ENCODE measurements at places on chromosomes 1 and 21.
A peak's percentile ranks its signal among the peaks of the same experiment; 100 is the strongest.

- DNase-seq: no peak
Observed at GRCh38 chr1:11898831-11899467, 27.3 kb downstream of the KIAA2013 start.

GRCh38 chr1:170840371-170840770, 95.0 kb upstream of the MROH9 start:
- DNase-seq: no peak

DNA sequence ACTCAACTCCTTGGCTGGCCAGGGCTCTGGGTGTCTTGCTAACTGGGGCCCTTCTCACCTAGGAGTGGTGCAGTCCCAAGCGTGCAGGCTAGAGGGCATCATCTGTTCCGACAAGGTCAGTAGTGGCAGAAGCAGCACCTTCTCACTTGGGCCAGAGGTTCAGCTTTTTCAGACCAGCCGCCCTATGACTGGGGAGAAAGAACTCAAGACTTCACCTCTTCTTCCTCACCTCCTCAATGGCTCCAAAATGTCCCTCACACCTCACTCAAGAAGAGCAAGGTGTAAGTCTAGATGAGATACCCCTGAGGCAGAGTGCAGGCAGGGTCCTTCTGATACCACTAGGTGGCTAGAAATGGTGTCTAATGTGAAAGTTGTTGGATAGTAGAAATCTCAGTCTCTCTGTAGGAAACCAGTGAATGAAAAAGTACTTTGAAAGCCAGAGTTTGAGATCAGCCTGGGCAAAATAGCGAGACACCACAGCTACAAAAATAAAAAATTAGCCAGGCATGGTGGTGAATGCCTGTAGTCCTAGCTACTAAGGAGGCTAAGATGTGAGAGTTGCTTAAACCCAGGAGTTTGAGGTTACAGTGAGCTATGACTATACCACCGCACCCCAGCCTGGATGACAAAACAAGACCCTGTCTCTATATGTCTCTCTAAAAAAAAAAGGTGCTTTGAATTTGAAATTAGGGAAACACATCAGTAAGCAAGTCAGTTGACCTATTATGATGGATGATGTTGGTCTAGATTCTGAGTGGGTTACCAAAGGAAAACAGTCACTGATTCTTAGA, 8.6 kb upstream of the IL20 start:
- DNase-seq: peak; percentile 16

DNA sequence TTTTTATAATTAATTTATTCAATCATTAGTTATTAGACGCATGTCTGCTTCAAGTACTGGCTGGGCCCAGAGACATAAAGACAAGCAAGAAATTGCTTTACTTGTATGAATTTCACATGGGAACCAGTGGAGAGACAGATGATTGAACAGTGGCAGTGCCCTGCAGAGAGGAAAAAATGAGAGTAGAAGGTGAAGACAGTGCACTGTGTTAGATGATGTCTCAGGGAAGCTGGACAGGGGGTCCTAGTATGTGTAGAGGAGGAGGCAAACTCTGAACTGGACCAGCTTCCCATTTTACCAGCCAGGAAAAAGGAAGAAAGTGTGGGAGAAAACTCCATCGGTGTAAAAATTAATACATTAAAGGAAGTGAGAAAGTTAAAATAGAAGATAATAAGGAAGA, 126.0 kb downstream of the BACH1 start:
- DNase-seq: no peak

GRCh38 chr1:82837766-82838465, 1037.2 kb downstream of the ADGRL2 start:
- DNase-seq: no peak

GRCh38 chr1:67987046-67987799, 63.2 kb downstream of the DIRAS3 start:
- DNase-seq: no peak

- no peak for DNase-seq
Observed at GRCh38 chr1:230781594-230781993, 34.4 kb downstream of the CAPN9 start.

DNA sequence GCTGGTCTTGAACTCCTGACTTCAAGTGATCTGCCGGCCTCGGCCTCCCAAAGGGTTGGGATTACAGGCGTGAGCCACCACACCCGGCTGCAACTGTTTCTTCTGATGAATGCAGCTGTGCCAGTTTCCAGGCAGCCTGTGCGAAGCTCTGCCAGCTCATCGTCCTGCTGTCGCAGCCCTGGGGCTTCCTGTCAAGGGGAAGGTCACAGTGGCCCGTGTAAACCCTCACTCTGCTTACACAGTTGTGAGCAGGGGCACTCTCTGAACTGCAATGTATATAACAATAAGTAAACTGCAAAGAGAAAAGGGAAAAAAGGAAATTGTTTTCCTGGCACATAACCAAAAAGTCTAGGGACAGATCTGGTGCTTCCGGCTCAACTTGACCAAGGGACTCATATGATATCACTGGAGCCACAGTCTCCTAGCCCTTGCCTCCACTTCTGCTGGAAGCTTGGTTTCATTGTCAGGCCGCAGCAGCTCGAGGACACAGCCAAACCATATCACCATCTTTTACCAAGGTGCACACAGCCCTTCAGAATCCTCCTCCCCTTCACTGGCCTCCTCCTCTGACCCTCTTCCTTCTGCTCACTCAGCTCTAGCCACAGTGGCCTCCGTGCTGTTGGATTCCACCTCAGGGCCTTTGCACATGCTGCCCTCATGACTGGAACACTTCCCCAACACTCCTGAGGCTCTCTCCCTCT, 22.8 kb upstream of the LBR start:
- no peak for DNase-seq

GRCh38 chr1:71796006-71796405, 486.3 kb downstream of the NEGR1 start:
- DNase-seq: no peak

GRCh38 chr21:41877901-41878830, 978 bp downstream of the PRDM15 start:
- DNase-seq: peak; percentile 57

GRCh38 chr1:9086045-9086444, 16.6 kb upstream of the SLC2A5 start:
- DNase-seq: no peak

- DNase-seq: no peak
Observed at GRCh38 chr1:25003457-25004190, 73.5 kb upstream of the RUNX3 start.

GRCh38 chr1:91570120-91570448, 69.4 kb downstream of the CDC7 start:
- no peak for DNase-seq

DNA sequence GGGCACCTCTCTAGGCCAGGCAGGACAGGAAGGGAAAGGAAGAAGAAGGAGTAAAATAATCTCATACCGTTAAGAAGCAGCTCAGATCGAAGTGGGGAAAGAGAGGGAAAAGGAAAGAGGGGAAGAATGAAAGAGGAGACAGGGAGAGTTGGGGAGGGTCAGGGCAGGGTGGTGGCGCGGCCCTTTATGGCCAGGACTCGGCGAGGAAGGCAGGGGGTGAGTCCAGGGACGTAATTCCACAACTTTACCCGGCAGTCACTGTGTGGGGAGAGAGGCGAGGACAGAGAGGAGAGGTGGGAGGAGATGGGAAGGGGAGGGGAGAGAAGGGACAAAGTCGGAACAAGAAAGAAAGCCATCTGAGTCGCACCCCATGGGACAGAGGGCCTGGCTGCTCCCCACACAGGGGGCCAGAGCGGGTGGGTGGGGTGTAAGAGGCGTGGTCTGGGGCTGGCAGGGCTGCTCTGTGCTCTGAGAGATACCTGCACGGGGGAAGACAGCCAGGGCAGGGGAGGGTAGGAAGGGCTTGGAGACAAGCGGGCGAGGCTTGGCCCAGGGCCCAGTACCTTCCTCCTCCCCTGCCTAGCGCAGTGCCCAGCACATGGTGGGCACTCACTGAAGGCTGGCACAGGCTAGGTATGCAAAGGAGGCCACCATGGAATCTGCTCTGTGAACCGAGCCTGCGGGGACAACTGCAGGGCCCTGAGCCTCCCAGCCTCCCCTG, 49.4 kb downstream of the KIF21B start:
- no peak for DNase-seq

- DNase-seq: no peak
Observed at GRCh38 chr1:88175120-88175630, 508.9 kb upstream of the PKN2 start.

GRCh38 chr1:43586136-43586731, 55.6 kb downstream of the PTPRF start:
- DNase-seq: no peak

DNA sequence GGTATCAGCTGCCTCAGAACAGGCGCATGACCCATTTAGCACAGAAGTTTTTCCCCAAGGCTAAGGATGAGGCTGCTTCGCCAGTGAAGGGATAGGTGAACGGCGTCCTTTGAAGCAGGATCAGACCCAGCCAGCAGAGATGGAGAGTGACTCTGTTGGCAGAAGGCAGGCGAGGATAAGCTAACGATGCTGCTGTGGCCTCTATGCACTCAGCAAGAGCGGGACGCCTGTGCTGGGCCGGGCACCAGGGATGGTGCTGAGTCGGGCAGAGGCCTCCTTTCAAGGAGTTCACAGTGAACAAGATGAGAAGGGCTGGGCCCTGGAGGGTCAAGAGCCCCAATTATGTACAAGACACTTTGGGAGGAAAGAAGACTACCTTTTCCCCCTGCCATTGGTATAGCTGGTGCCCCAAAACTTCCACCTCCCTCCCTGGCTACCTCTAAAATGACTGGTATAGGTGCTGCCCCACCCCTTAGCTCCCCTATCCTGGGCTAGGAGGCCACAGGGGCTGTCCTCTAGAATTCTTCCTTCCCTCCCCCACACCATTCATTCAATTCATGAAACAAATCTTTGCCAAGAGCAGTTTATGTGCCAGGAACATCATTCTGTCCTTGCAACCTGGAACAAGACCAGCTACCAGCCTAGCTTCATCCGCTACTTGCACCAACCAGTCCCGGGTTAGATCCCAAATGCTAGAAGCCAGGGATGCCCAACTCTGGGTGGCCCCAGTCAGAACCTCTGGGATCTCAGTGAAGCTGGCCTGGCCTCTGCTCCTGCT, 7.5 kb downstream of the XKR8 start:
- DNase-seq: no peak

DNA sequence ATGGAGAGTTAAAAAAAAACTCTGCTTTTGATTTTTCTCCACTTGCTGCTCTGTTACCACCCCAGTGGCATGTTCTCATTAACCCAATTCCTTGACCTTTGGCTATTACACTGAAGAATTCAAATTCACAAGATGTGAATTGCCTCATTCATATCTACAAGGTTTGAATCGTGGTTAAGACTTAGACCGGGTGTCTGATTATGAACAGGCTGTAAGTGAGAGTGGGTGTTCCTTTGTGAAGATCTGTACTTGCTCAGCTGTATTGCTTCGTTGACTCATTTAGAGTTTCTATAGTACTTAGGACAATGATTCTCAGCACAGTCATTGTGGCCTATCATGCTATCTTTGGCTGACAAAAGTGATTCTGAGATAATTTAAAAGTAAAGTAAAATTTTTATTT, 36.4 kb downstream of the DNM3 start:
- no peak for DNase-seq

DNA sequence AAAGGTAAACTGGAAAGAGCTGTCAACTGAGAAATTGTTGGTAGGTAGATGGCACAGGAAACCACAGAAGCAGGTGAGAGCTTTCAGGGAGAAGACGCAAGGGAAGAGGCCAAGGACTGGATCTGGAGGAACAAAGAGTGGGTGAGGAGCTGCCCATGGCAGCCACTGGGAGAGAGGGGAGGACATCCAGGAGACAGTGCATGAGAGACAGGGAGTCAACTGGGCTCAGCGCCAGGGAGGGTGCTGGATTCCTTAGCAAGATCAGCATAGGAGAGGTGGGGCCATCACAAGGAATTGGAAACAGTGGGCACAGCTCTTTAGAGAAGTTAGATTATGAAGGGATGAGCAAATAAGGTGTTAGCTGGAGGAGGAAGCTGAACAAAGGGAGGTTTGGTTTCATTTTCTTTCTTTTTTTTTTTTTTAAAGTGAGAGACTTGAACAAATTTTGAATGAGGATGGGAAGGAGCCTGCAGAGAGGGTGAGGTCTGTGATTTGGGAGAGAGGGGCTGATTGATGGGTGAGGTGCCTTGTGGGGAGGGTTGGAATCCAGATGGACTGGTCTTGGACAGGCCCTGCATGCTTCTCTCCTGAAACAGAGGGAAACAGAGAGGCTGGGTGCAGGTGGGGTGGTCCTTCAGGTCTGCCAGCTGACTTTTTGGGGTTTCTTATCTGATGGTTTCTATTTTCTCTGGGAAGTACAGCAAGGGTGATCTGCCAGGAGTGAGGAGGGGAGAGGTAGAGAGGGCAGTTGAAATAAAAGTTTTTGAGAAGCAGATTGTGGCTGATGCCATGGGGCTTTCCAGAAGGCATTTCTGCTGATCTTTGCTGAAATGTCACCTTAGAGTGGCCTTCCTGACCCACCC, 5.4 kb downstream of the CYP4B1 start:
- DNase-seq: no peak

DNA sequence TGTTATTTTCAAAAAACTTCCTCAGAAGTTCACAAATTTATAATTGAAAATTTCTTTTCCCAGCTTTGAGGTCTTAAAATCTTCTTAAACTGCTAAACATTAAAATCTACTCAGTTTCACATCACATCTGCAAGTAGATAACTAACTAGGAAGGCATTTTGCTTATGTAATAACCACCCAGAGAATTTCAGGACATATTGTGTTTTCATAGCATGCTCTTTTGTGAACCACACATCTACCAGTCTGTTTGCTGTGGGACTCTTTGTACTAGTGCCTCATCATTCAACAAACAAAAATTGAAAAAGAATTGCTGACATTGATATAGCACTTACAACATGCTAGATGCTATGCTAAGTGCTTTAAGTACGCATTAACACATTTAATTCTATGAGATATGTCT, 31.6 kb upstream of the C1orf146 start:
- DNase-seq: no peak

- no peak for DNase-seq
Observed at GRCh38 chr21:33973268-33973667, 57.7 kb upstream of the ATP5PO start.

DNA sequence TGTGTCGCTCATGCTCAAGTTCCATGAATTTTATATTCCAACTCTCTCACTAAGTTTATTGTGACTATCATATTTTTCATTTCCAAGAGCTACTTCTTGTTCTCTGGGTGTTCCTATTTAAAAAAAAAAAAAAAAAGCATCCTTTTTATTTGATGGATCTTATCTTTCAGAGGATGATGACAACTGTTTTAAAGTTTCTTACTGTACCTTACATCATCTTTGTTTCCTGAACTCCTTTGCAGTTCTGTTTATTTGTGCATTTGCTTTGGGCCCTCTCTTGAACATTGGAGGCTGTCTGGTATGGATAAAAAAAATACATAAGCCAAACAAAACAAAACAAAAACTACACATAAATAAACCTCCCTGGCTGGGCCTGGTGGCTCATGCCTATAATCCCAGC, 32.1 kb upstream of the FAM20B start:
- no peak for DNase-seq

DNA sequence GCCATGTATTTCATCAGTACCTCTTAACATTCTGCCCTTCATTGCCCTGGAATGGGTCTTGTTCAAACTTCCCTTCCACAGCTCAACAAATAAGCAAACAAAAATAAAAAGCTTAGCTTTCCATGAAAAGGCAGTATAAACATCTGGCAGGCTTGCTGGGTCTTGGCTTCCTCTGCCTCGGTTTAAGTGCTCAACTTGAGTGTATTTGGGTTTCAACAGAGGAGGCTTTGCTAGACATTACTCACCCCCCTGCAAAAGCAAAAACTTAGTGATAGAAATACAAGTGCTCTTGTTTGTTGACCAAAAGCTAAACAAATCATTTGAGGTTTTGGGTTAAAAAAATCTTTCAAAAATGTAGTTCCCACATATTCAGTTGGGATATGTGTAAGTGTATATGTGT, 518.5 kb downstream of the PLPP3 start:
- DNase-seq: no peak

- no peak for DNase-seq
Observed at GRCh38 chr1:15820478-15820877, 13.0 kb upstream of the UQCRHL start.

- no peak for DNase-seq
Observed at GRCh38 chr1:112399456-112399855, 3.4 kb downstream of the CTTNBP2NL start.
